ENCODE measurements at places on chromosomes 12 and 14. TPM values are rescaled to one million over a fixed set of nuclear protein-coding genes. Genes with fewer than 3 reads are reported as not detected.

The DLK1 gene
- 3.2 TPM for polyA plus RNA-seq

The STON2 gene
- 2.8 TPM for polyA plus RNA-seq

The MSI1 gene
- 1.1 TPM for polyA plus RNA-seq

The CYP46A1 gene
- 1.5 TPM for polyA plus RNA-seq

- DNase-seq, result no peak
Observed at GRCh38 chr14:104256025-104256424, 117.6 kb downstream of the KIF26A start.

GRCh38 chr14:90691627-90692026 lies 124.6 kb downstream of the TTC7B start:
- no peak for DNase-seq

DNA sequence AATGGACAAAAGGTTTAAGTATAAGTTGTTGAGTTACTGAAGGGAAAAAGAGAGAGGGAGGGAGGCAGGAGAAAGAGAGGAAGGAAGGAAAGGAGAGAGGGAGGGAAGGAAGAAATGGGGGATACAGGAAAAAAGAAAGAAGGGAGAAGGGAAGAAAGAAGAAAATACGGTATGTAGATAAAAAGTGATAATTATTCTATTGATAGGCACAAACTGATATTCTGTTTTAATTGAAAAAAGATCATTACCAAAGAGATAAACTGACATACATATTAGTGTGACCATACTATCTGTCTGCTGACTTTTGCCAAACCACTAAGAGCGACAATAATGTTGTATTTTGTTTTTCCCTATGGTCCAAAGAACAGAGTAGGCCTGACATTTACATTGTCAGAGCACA lies 154.5 kb downstream of the LRFN5 start:
- DNase-seq, result no peak

Data from heart right ventricle (tissue), 16 donors.